ENCODE measurements at places on chromosomes 7 and 10. TPM values are rescaled to one million over a fixed set of nuclear protein-coding genes. Genes with fewer than 3 reads are reported as not detected.

GRCh38 chr10:98457721-98458120 is 11.0 kb upstream of the HPS1 start:
- DNase-seq: no peak

DNA sequence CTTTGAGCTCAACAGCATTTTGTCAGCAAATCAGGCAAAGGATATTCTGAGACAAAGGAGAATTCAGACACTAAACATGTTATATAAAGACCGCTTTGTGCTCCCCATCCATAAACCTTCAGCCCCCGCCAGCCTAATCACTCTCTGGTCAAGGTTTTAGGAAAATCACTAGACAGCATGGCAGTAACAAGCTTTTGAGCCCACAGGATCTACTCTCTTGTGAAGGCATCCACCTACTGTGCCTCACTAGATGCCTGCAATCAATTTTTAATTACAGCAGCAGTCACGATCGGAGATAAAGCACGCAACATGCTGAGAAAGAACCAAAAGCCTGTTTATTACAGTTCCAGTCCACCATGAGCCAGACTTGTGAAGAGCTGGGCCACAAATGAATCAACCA is 19.1 kb downstream of the PDE1C start:
- DNase-seq: no peak

GRCh38 chr7:556291-556826 is 36.7 kb upstream of the PDGFA start:
- no peak for DNase-seq

- DNase-seq: no peak
These were observed 219.9 kb downstream of the DKK1 start for GRCh38 chr10:52533986-52534385.

GRCh38 chr10:124156524-124157260 is 63.3 kb upstream of the CHST15 start:
- DNase-seq: no peak

GRCh38 chr7:36763132-36763816 is 39.0 kb upstream of the AOAH start:
- no peak for DNase-seq

GRCh38 chr10:3708852-3709251 is 76.2 kb downstream of the KLF6 start:
- no peak for DNase-seq

DNA sequence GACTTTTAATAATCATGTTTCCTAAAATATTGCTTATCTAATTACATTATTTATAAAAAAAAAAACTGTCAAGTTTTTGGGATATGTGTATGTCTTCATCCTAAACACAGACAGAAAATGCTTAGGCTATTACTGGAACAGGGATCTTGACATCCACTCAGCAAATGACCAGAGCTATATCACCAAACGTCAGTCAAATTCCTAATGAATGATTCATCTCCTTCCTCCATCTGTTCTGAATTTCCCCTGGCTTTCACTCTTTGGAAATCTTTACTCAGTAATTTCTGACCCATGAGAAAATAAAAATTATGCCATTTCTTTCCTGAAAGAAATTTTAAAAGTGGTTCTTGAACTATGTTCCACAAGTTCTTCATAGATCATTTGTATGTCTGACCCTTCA is 552.4 kb upstream of the KCND2 start:
- peak; percentile 28 for DNase-seq

DNA sequence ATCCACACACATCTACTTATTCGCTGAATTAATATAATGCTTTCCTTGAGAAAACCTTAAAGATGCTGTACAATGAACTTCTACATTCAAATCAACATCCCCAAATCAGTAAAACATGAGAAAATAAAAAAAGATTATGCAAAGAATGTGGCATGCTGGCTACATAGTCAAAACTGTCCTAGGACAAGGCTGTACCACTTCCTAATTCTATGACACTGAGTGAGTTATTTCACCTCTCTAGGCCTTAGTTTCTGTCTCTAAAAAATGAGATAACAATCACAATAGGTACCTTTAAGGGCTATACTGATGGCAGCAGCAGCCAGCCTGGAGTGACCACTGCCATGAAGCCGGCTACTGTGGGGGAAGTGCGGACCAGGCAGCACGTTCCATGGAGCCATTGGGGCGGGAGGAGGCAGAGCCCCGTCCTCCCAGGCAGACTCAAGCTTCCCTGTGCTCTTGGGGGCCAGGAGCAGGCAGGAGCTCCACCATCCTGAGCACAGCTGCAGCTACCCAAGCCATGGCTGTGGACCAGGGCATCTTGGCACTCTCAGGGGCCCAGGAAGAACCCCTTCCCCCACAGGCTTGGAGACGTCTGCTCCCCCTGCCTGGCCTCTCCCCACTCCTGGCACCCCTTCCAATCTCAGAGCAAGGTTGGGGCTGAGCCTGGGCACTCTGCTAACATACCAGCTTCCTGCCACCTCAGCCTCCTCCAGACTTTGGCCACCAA is 110.2 kb downstream of the ELAPOR2 start:
- no peak for DNase-seq

GRCh38 chr10:60299961-60300883 is 89.5 kb downstream of the ANK3 start:
- peak; percentile 22 for DNase-seq

GRCh38 chr7:123327661-123328060 is 127.9 kb upstream of the SLC13A1 start:
- no peak for DNase-seq

- DNase-seq: no peak
These were observed 538.5 kb upstream of the MKI67 start for GRCh38 chr10:128664729-128665128.

DNA sequence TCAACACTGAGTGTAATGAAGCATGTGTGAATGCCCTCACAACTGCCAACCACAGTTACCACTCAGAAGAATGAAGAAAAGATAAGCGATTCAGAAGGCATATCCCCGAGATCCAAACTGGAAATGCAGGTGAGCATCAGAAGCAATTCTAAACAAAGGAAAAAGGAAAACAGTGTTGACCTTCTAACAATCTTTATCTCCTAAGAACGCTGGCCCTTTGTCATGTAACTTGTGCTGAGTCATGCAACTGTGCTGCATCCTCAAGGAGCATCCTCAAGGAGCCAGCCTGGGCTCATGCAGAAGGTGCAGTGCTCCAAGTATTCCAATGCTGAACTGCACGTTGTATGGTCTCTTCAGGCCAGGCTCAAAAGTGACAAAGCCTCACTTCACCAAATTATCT is 30.6 kb downstream of the SEC61G start:
- DNase-seq: no peak

DNA sequence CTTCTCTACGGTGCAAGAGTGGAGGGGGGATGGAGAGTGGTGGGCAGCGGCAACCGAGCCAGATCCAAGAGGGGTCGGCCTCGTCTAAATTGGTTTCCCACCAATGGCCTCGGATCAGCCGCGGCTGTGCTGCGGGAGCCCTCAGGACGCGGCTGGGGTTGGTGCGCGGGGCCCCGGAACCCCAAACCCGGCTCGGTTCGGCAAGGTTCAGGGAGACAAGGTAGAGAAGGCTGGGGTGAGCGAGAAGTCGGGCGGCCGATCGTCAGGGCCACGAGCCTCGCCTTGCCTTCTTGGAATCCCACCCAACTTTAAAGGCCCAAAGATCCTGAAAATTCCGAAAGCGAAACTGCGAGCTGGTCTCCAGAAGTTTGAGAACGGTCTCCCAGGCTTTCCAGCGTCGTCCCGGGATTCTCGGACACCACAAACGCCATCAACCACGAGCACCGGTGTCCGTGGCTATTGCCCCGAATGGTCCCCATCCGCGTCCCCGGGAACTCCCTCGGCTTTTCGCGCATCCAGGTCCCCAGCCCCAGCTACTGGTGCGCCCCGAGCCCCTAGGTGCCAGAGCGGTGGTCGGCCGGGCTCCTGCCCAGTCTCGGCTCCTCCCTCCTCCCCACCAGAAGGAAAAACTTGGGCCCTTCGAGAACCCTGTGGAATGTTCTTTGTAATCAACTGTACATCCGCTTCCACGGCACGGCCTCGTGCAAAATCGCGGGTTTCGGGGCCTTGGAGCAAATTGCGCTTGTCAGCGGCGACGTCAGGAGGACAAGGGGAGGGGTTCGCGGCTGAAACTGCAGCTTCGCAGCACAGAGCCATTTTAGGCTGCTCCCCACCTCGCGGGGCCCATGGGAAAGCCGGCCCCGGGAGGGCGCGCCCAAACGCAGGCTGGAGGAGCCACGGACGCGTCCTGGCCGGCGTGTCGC is 3.2 kb downstream of the SFMBT2 start:
- DNase-seq: peak; percentile 91

DNA sequence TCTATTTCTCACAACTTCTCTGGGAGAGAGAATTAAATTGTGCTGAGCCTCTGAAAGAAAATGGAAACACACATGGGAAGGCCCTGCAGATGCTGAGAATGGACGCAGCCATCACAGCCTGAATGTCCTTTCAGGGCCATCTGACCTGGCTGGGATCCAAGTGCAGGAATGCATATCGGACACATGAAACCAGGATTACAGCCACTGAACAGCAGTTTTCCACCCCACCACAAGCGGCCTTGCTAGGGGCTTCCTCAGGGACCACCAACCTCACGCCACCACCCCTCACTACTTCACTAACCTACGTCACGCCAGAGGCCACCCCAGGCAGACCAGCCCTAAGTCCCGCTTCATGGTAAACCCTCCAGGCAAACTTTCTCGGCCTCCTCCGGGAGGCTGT is 103.3 kb downstream of the DIP2C start:
- peak; percentile 41 for DNase-seq

- DNase-seq: no peak
These were observed 10.6 kb upstream of the DNMBP start for GRCh38 chr10:100020142-100020885.

- DNase-seq: no peak
These were observed 7.5 kb upstream of the CALD1 start for GRCh38 chr7:134771889-134772288.

DNA sequence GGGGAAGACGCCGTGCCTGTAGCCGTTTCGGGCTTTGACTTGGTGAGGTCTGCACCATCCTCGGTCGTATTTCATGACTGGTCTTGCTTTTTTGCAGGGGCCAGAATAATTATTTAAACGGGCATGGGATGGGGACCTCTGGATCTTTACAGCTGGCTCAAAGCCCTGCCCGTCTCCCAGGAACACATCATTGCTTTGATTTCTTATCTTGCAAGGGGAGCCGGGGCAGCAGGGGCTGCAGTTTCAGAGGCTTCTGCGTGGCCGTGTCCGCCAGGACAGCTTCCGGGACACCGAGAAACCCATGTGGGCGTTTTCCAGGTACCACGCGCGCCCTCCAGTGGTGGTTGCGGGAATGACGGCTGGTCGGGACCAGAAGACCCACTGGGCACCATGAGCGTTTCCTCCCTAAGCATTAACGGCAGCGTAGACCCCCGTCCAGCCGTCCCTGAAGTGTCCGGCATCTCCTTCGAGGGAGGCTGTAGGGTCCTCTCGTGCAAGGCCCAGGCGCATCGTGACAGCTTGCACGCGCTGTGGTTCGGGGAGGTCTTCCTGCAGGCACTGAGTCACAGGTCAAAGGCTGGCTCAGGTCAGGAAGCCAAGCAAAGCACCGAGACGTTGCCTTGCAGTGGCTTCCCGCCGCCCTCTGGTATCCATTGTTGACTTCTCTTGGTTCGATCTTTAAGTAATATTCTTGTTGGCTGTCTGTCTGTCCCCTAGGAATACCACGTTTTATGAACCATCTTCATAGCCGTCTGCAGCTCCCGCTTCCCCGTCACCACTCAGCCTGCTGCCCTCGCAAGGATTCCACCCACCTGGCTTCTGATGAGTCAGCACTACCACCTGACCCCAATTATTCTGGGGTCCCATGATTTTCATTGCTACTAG is 16.2 kb upstream of the ZFAND2A start:
- DNase-seq: peak; percentile 84

DNA sequence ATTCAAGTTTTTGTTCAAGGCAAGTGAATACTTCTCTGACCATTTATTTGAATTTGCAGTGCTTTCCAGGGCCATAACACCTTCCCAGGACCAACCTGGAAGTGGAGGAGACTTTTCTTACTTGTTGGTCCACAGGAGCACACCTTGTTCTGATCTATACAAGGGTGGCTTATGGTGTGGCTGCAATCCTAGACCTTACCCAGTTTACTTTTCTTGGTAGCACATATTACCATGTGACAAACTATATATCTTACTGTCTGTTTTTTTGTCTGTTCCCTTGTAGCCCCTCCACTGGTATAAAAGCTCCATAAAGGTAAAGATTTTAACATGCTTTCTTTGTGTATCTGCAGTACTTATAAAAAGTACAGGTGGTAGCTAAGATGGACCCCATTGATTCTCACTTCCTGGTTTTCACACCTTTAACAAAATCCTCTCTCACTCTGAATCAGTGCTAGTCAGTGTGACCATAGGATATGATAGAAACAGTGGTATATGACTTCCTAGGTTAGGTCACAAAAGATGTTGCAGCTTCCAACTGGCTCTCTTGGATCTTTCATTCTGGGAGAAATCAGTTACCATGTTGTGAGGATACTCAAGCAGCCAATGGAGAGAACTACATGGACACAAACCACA is 5.6 kb upstream of the ASB4 start:
- no peak for DNase-seq

DNA sequence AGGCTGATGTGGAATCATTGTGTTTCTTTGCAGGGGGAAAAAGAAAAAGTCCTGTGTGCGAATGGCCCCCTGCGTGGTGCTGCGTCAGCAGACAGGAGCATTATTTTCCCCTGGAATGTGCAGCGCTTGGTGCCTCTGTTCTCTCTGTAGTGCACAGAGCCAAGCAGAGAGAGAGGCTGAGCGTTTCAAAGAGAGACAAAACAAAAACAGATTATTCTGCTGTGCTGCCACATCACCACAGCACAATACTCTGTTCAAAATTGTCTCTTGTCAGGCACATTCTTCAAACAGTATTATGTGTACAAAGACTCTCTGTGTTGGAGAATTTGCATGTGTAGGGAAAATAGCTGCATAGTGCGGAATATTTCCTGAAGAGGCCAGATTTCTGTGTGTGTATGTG is 609.0 kb downstream of the SDK1 start:
- DNase-seq: no peak

- no peak for DNase-seq
These were observed 56.2 kb downstream of the PLCE1 start for GRCh38 chr10:94049911-94050310.

GRCh38 chr10:13329565-13329964 is 18.5 kb downstream of the SEPHS1 start:
- DNase-seq: no peak

DNA sequence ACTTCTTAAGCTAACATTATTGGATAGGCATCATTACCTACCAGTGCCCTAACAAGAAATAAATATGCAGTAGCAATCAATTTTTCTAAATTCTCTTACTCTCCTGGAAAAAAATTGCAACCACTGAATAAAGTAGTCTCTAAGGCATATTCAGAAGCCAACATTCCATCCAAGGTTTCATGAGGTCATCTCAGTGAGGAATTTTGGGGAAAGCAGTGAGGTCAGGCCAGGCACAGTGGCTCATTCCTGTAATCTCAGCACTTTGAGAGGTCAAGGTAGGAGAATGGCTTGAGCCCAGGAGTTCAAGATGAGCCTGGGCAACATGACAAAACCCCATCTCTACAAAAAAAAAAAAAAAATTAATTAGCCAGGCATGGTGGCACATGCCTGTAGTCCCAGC is 75.9 kb upstream of the GHITM start:
- no peak for DNase-seq

GRCh38 chr10:132248455-132249225 is 59.1 kb downstream of the STK32C start:
- no peak for DNase-seq

The CALML3 gene
- polyA plus RNA-seq: 0.33 TPM

The PON1 gene
- 0.27 TPM for polyA plus RNA-seq

The PNPLA8 gene
- polyA plus RNA-seq: 29.4 TPM

The FMC1 gene
- polyA plus RNA-seq: 15.1 TPM

The CARD11 gene
- 0.53 TPM for polyA plus RNA-seq

The GPR15LG gene
- polyA plus RNA-seq: not detected

The ZNF804B gene
- not detected for polyA plus RNA-seq

The PDE6C gene
- polyA plus RNA-seq: 2.1 TPM

The PAX4 gene
- polyA plus RNA-seq: not detected

The VOPP1 gene
- 26.5 TPM for polyA plus RNA-seq

The PPP1R17 gene
- not detected for polyA plus RNA-seq

The TMEM139 gene
- 1.3 TPM for polyA plus RNA-seq

Data from muscle of back (tissue), 13 donors.